Activated naive CD4-positive, alpha-beta T cell (primary cell): ENCODE measurements at places on chromosomes 2 and 18.

- DNase-seq: no peak
Measured at GRCh38 chr2:239263669-239264491, 136.9 kb downstream of the HDAC4 start.

GRCh38 chr2:152234277-152234676 is 58.7 kb upstream of the STAM2 start:
- no peak for DNase-seq

DNA sequence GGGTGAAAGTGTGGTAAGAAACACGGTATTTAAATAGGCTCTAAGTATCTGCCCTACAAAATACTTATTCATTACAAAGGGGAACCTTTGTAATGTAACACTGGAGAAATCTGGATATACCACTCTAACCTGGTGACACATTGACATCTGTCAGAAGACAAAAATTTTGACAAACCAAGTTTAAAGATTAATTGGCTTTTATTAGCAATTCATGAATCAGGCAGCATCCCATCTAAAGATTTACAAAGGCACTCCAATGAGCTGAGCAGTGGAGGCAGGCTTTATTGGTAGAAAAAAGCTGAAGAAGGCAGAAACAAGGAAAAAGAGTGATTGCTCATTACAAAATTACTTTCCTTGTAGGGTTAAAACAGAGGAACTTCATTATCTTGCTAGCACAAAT is 35.0 kb downstream of the BMPR2 start:
- DNase-seq: no peak

- no peak for DNase-seq
Measured at GRCh38 chr2:177553176-177553884, 160.8 kb downstream of the AGPS start.

DNA sequence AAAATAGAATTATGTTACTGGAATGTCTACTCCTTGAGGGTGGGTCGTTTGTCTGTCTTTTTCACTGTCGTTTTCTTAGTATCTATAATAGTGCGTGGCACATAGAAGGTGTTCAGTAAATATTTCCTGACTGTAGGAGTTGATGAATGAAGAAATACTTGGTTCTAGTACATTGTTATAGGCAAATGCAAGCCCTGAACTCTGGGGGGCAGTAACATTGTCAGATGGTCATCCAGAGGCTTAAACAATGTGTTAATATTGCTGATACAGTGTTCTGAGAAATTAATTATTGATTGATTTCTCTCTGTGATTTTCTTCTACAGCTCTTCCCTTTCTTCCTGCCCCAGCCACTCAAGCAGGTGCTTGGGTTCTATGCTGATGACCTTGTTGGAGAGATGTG is 24.4 kb upstream of the THOC1 start:
- no peak for DNase-seq

DNA sequence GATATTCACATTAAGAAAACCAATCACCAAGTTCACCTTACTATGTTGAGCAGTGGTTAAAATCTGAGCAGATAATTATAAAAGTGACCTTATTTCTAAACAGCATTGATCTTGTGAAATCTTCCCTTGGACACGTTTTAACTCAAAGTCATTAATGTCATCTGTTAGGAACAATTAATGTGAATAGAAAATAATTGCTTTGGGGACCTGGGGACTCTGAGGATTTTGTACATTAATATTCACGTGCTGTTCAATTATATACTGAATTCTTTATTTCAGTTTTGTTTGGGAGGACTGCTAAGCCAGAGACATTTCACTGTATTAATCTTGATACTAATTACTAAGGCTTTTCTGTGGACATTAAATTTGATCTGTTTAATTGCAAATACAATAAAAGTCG is 127.1 kb upstream of the LYPD1 start:
- DNase-seq: no peak

DNA sequence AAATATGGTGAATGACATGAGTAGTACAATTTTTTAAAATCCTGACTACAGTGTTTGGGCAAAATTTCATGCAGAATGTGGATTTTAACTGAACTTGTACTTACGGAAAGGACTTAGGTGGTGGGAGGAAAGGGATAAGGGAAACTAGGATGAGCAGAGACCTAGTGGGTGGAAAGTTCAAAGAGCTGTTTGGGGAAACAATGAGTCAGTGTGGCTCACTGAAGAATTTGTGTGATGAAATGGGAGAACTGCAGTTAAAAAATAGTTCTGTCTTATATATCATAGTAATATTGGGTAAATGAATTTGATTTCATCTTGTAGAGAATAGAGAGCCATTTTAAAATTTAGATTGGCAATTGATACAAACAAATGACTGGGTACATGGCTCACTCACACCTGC is 220.1 kb upstream of the CTAGE1 start:
- no peak for DNase-seq

DNA sequence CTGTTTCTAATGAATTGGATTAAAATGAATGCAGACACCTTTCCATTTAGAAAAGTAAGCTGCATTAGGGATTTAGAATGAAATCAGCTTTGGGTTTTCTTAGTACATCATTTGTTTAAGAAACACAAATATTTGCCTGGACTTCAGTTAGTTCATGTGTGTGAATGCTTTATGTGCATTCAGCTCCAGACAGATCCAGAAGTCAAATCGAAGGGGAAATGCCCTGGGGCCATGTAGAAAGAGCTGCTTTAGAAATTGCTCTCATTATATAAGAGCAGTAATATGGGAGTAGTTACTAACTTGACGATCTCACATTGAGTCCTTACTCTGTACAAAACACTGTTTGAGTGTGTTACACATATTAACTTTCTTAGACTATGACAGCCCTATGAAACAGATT is 88.0 kb upstream of the TTC39C start:
- DNase-seq: no peak

GRCh38 chr2:162579986-162580385 is 236.1 kb downstream of the GCA start:
- no peak for DNase-seq

DNA sequence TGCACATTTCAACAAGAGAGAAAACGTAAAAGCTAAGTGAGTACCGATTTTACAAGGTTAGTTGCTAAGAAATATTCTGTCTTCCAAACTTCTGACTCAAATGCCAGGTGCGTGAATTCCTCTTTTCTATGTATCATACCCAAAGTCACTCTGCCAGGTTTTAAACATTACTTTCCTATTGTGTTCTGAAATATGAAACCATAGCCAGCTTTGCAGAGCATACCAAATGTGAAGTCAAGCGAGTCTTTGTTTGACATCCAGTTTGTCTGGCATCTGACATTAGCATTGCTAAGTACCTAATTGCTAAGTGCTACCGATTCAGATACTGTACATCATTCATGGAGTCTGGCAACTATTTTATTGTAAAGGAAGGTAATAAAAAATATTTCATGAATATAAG is 321.9 kb upstream of the GALNT5 start:
- no peak for DNase-seq

DNA sequence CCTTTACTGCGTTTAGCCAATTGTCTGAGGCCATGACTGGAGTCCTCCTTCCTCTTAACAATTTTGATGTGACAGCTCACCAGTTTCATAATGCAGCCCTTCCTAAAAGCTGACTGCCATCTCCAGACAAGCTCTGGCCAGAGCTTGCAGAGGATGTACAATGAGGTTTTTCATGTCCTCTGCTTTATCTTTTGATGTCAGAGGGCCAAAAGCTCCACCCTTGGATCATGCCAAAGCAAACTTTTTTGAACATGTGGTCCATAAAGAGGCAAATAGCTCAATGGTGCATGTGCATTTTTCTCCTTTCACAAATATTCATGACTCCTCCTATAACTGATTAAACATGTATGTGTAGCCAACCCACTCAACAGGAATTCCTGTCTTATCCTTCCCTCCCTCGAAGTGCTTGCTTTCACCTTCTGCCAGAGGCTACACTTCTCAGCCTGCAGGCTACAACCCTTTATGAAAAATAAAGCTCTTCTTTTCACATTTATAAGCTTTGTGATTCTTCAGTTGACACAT is 266.2 kb downstream of the FBXO15 start:
- no peak for DNase-seq

DNA sequence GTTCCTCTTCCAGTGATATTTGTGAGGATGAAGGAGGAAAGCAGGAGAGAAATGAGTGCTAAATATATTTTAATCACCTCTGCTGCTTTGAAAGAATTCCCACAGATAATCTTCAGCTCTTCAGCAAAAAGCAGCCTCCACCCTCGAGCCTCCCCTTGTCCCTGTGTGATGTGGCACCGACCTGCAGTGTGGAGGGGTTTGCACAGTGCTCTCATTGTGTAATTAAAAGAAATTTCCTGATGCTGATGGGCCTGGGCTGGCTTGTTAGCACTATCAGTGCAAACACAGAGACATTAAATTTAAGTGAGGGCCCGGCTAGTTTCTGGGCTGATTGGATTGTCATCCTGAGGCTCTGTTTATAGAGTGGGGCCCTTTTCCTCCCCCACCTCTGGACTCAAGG is 53.4 kb downstream of the KIF5C start:
- DNase-seq: no peak

GRCh38 chr2:99597616-99598015 is 107.8 kb upstream of the REV1 start:
- no peak for DNase-seq

GRCh38 chr2:178110681-178111080 is 1.6 kb upstream of the RBM45 start:
- no peak for DNase-seq

DNA sequence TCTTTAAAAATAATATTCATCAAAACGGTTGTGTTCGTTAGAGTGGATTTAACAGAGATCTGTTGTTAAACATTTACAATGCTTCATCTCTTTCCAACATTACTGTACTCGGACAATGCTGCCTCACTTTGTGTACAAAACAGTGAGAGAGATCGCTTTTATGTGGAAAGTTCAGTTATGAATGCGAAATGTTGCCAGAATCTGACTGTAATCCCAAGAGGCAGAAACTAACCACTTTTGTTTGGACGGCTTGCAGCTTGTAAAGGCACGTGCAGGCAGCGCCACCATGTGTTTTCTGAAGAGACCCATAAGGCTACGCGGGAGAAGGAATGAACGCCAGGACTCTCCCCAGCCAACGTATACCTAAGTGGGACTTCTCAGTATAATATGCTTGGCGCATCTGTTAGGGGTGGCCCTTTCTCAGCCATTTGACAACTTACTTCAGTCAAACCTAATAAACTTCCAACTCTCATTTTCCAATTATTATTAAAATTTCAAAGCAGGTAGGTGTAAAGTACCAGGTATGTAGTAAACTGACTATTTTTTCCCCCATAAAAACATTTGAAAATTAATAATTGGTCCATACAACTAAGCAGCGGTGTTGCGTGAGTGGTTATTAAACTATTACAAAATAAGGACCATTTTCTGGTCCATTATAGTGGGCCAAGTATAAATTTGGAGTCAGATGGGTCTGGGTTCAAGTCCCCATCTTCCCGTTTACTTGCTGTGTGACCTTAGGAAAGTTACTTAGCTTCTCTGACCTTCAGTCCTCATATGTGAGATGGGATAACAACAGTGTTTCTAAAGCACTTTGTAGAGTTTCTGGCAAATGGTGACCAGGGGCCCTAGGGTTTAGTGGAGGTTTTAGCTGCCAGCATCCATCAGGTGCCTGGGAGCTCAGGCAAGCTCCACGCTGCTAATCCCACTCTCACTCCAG is 5.6 kb upstream of the NAPG start:
- peak; percentile 41 for DNase-seq

DNA sequence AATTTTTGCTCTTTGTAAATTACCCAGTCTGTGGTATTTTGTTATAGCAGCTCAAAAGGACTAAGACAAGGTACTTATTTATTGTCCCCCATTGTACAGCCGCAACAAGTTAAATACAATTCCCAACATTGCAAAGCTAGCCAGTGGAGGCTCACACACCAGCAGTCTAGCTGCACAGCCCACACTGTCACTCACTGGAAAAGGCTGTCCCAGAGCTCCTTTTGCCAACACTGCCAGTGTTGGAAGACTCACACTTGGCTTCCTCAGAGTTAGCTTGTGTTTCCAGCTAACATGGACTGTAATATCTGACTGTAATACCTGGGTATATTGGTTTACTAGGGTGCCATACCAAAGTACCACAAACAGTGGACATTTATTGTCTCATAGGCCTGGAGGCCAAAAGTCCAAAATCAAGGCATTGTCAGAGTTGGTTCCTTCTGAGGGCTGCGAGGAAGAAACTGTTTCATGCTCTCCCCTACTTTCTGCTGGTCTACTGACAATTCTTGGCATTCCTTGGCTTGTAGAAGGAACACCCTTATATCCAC is 6.6 kb upstream of the DYM start:
- DNase-seq: no peak

DNA sequence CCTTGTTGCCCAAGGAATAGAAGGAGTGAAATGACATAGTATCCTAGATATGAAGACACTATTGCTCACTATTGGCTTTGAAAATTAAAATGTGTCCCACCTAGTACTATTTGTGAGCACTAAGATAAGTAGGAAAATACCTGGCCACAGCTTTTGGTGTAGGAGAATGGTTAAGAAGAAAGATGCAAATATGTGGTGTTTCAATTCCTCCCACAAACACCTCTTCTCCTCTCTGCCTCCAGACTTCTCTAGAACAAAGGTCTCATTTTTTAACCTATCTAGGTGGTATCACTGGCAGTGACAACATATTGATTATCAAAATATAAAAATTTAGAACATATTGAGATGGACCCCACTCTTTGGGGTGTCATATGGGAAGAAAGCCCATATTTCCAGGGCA is 929.9 kb upstream of the FANCL start:
- DNase-seq: no peak

DNA sequence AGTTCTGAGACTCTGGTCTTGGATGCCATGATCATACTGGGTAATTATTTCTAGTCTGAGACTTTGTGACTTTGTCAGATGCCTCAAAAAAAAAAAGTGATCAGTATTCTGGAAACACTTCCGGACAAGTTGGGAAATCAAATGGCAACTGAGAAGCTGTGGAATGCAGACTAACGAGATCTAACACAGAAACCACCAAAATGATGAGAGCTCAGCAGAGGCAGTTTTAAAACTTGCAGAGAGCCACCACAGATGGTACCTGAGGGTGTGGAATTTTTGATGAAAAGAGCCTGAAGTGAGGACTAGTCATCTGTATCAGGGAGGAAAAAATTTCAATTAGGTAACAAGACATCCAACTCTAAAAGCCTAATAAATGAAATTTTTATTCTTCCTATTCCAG is 5.5 kb upstream of the GPR75 start:
- DNase-seq: no peak

DNA sequence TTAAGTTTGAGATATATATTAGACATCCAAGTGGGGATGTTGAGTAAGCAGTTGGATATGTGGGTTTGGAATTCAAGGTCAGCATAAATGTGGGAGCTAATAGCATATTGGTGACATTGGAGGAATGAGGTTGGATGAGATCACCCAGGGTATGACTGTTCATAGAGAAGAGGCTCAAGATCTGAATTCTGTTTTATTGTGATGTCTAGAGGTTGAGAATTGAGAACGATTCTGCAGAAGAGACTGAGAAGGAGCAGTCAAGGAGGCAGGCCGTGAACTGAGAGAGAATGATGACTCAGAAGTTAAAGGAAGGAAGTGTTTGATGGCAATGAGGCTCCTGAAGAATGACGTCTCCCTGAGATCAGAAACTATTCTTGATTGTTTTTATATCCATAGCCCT is 5.9 kb downstream of the SERPINB11 start:
- DNase-seq: no peak
